Ammon's horn (tissue), 1 donor: ENCODE measurements at places on chromosomes 4 and X.

GRCh38 chr4:52358366-52358765, 300.7 kb downstream of the USP46 start:
- no peak for DNase-seq

GRCh38 chr4:40112027-40112792, 55.6 kb downstream of the N4BP2 start:
- DNase-seq, result no peak

DNA sequence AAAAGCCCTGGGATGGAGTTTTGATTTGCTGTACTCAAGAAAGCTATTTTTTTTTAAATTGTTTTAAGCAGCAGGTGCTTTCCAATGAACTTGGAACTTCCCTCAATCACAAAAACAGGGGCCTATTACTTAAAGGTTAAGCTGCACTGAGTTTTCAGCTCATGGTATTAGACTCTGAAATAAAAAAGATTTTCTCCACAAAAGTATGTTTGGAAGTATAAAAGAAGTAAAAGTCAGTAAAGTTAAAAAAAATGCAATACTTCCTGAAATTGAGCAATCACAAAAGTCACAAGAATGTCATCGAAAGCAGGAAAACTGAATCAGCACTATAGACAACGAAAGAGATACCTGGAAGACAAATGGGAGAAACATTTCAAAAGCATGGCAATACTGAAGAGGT, 38.9 kb upstream of the PLAC8 start:
- no peak for DNase-seq

- DNase-seq, result no peak
Observed at GRCh38 chr4:172843192-172843591, 325.4 kb upstream of the GALNT7 start.

- no peak for DNase-seq
Observed at GRCh38 chrX:80237072-80237471, 183.2 kb upstream of the TENT5D start.

DNA sequence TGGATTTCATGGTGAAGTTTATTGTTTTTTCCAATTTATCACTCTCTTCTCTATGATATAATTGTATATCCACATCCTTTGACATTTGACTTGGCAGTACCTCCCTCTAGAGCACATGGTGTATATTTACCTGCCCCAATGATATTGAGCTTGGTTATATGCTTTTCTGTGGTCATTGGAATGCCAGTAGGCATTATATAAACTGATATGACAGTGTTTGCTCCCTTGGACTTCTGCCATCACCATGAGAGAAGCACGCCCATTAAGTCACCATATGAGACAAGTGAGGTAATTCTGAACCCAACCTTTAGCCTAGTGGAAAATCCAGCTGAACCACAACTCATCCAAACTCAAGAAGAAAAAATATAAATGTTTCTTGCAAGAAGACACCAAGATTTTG, 2761.5 kb downstream of the ARAP2 start:
- DNase-seq, result no peak

DNA sequence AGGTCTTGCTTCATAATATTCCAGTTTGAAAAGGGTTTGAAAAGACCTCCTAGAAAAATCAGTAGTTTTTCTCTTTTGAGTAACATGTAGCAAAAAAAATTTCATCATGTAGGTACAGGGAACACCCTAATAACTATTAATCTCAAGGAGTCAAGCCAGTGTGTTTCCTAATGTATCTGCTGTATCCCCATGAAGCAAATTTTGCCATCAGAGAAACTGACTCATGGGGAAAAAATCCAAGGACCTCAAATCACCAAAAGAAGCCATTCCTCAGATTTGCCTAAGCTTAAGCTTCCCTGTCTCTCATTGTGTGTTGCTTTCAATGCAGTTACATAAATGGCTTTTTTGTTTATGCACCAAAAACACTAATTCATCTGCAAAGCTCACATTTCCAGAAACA, 29.7 kb downstream of the F9 start:
- DNase-seq, result no peak

DNA sequence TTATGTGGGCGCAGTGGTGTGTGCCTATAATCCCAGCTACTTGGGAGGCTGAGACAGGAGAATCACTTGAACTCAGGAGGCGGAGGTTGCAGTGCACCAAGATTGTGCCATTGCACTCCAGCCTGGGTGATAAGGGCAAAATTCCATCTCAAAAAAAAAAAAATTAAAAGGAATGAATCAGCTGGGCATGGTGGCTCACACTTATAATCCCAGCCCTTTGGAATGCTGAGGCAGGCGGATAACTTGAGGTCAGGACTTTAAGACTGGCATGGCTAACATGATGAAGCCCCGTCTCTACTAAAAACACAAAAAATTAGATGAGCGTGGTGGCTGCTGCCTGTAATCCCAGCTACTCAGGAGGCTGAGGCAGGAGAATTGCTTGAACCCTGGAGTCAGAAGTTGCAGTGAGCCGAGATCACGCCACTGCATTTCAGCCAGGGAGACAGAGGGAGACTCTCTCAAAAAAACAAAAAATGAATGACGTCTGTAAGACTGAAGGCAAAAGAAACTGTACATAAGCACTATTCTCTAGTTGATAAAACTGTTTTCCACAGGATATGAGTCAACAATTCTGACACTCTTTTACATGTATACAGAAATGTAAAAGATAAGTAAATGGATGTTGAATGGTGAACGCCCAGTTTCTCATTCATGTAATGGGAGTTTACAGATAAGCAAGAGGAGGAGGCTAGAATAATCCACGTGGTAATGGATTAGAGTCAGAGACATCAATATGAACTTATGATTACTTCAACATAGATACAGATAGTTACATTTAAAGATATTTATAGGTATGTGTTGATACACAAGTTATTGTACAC, 22.2 kb downstream of the CENPC start:
- DNase-seq, result no peak

DNA sequence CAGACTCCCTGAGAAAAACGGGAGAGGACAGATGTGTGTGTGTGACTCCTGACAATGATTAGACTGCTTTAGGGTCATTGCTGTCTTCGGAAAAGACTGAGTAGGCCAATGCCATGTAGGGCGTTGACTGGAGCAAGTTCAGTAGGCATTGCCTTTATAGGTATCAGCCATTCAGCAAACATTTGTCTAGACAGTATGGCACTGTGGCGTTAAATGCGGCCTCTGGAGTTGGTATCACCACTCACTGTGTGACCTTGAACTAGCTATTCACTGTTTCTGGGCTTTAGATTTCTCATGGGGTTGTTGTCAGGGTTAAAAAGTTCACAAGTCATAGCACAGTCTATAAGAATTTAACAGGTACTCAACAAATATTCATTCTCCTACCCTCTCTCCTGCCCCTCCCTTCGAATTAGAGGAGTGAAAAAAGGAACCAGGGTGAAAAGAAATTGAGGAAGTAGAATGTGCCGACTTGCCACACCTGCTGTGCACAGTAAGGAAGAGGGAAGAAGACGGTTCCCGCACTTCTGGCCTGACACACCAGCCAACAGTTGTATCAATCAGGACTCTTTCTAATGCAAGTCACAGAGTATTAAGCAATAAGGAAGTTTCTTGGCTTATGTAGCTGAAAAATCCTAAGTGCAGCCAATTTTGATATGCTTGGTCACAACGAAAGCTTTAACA, 83.2 kb upstream of the PLAC8 start:
- peak; percentile 58 for DNase-seq

- DNase-seq, result no peak
Observed at GRCh38 chrX:19552793-19553192, 37.5 kb upstream of the MAP3K15 start.

- no peak for DNase-seq
Observed at GRCh38 chr4:26985873-26986272, 125.2 kb downstream of the STIM2 start.

- DNase-seq, result peak; percentile 42
Observed at GRCh38 chrX:107673933-107674479, 45.7 kb downstream of the PRPS1 start.

GRCh38 chr4:116882503-116882902, 202.9 kb downstream of the TRAM1L1 start:
- DNase-seq, result no peak
